ENCODE measurements at places on chromosomes 2 and 18.

- no peak for DNase-seq
These were observed 633 bp upstream of the ILKAP start for GRCh38 chr2:238203973-238204683.

GRCh38 chr2:123715467-123715982, 309.6 kb upstream of the CNTNAP5 start:
- no peak for DNase-seq

DNA sequence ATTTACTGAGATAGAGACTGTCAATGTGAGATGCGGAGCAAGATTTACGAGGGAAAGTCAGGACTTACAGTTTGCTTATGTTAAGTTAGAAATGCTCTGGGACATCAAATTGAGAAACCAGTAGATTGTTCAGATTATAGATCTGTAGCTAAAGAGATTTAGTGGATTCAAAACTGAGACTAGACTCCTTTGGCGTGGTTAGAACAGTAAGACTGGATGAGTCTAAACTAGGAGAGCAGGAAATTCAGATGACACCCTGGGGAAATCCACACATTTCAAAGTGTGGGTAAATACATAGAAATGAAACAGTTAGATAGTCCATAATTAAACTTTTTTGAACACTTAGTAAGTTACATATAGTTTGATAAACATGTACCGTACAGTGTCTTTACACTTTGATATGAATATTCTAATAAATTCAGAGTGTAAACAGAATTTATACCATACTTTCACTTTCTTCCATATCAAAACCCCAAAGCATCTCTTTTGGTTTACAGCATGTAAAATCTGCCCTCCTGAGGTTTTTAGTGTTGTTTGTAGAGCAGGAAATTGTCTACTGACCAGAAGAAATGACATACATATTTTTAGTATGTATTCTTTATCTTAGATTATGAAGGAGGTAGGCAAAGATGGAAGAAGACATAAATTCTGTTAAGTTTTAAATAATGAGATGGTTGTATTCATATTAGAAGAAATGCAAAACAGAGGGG, 231.5 kb downstream of the NYAP2 start:
- DNase-seq, result no peak

- DNase-seq, result no peak
These were observed 121.0 kb downstream of the RAPGEF4 start for GRCh38 chr2:172856606-172857005.

- DNase-seq, result no peak
These were observed 78.9 kb downstream of the AAK1 start for GRCh38 chr2:69564604-69565003.

- DNase-seq, result peak; percentile 34
These were observed at the start of the genes FAM228B and PFN4 for GRCh38 chr2:24123195-24123921. Gene FAM228B, plus strand, starts transcription at chr2:24123469. Its CDS starts 893 bp downstream, at chr2:24124362. Gene PFN4, minus strand, starts transcription at chr2:24123334. Its CDS starts 799 bp downstream, at chr2:24122535.

GRCh38 chr18:9827211-9827792, 58.5 kb upstream of the TXNDC2 start:
- DNase-seq, result no peak
